ENCODE measurements at places on chromosomes 12 and 14.

DNA sequence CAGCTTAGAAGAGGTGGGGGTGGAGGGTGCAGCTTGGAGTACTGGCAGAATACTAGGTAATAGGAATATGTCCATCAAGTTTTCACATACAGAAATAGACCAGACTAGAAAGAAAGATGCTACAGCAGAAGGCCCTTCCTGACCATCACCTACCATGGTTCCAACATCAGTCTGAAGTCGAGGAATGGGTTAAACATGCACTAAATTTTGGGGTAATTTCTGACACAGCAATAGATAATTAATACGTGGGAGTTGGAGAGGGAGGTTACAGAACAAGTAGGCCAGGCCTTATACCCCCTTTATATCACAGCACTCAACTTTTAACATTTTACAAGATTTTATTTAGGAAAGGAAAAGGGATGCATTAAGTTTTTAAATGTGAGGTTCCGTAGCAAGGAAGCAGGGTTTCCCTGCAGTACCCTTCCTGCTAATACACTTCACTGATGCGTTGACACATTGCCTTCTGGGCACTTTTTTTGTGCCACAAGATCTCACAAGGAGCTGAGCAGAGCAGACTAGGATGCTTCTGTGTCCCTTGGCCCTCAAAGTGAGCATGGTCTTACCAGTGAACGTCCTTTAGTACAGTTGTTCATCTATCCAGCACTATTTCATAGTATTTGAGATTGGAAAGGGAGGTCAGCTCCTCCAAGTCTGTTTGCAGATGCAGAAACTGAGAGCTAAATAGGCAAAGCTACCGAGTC lies 50.8 kb downstream of the EID3 start:
- DNase-seq, result no peak

DNA sequence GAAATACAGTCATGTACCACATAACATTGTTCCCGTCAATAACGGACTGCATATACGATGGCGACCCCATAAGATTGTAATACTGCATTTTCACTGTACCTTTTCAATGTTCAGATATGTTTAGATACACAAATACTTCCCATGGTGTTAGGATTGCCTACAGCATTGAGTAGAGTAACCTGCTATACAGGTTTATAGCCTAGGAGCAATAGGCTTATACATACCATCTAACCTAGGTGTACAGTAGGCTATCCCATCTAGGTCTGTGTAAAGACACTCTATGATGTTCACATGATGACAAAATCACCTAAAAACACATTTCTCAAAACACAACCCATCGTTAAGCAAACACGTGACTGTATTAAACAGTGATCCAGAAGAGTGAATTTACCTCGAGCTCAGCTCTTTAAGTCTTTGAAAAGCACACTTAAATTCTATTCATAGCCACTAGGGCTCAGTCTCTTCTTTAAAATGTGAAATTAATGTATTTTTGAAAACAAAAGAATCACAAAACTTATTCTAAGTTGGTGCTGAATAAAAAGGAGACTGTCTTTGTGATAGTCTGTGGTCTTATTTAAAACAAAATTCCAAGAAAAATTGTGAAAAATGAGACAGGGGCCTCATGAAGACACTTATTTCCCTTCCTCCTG lies 239.1 kb upstream of the ARID2 start:
- DNase-seq, result no peak

GRCh38 chr12:126069549-126070165 lies 1004.4 kb downstream of the AACS start:
- peak; percentile 69 for DNase-seq

GRCh38 chr12:42504049-42504448 lies 85.5 kb downstream of the PRICKLE1 start:
- DNase-seq, result peak; percentile 74
